Myocyte (in vitro differentiated cells): ENCODE measurements at places on chromosomes 4 and X.

DNA sequence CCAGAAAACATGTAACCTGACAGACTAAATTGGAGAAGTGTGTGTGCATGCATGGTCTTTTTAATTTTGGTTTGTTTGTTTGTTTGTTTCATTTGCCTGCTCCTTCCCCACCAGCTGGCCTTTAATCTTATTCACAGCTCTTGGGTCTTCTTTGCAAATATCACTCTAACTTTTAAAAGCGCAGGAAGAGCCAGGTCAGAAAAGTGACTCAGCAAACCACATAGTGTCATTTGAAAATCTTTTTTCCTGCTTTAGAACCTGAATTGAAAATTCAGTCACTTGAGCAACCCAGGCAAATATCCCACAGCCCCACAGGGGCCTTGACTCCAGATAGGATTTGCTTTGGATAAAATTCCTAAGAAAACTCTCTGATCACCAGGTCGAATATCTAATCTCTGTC is 4.6 kb downstream of the TMEM255A start:
- DNase-seq, result no peak

DNA sequence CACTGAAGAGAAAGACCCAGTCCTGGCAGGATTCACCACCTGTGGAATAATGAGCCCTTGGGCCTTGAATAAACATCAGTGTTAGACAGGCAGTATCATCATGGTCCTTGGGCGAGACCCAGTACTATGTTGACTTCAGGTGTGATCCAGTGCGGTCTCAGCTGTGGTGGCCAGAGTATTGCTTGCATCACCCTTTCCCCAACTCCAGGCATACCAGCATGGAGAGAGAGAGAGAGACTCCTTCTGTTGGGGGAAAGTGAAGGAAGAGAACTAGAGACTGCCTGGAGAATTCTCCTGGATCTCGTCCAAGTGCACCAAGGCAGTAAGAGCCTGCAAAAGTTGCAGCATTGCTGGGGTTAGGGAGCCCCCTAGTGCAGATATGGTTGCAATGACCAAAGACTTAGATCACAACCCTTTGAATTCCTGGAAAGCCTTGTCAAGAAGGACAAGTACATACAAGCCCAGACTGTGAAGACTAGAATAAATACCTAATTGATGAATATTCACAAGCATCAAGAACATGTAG is 61.1 kb upstream of the VAMP7 start:
- peak; percentile 64 for DNase-seq

- no peak for DNase-seq
Measured at GRCh38 chrX:113399506-113400192, 559.0 kb upstream of the AMOT start.

GRCh38 chr4:48103483-48104139 is 30.4 kb downstream of the TXK start:
- no peak for DNase-seq

DNA sequence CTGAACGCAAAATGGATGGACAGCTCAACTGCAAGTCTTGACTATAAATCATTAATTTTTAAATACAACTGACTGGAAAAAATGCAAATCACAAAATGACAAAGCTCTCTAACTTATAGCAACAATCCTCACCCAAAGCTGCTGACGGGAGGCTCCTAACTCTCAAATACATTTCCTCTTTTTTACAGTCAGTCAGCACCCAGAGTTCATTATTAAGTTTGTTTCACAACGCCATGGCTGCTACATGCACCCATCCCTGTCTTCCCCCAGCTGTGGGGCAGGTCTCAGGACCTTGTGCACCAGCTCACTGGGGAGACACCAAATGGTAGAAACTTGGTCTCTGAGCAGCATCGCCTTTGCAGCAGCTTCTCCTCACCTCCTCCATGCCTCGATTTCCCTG is 97.6 kb downstream of the SLC34A2 start:
- no peak for DNase-seq

DNA sequence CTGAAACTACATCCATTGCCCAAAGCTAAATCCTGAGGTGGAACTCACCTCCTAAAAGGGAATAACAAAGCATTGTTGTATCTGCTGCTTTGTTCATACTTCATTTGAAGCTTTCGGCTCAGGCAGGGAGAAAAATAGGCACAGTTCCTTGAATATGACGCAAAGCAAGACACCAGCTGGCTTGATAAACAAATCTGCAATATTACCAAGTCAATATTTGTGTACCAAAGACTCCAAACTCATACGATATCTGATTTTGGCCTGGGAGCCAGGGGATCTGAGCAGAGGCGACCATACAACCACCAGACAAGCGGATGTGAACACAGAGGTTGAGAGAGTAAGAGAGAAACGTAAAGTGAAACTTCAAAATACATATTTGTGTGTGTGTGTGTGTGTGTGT is 34.8 kb upstream of the RAP1GDS1 start:
- no peak for DNase-seq

DNA sequence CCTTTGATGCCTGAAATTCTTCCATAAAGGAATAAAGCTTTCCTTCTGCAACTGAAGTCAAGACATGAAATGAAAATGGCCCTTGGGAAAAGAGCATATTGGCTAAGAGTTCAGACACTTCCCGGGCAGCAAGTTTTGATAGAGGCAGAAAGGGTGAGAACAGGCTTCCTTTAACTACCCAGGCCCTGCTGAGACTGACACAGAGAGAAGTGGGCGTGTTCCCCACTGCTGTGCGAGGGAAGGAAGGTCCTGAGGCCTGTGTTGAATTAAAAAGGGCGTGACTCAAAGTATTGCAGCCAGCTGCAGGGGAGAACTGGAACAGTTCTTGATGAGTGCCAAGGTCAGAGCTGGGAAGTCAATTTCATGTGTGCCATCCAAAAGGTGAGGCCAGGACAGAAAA is 33.9 kb upstream of the ADGRG2 start:
- DNase-seq, result no peak

DNA sequence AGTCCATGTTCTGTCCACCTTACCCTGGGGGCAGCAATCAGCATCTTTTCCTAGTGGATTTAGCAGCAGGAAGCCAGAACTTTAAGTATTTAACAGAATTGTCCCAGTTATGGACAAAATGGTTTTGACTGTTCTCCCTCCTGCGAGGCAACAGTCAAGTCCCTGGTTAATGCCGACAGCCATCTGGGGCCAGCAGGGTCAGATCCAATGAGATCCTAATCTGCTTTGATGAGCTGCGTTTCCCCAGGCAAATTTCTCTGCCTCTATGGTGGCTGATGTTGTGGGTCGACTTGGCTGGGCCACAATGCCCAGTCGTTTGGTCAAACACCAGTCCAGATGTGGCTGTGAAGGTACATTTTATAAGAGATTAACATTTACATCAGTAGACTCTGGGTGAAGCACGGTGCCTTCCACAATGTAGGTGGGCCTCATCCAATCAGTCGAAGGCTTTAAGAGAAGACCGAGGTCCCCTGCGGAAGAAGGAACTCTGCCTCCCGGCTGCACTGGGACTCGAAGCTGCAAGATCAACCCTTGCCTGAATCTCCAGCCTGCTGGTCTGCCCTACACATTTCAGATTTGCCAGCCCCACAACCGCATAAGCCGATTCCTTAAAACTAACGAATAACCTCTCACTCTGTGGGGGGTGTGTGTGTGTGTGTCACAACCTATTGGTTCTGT is 89.0 kb upstream of the C4orf50 start:
- DNase-seq, result no peak

GRCh38 chrX:40418146-40418812 is 162.5 kb upstream of the ATP6AP2 start:
- no peak for DNase-seq

- no peak for DNase-seq
Measured at GRCh38 chr4:21571100-21571499, 377.5 kb downstream of the KCNIP4 start.

DNA sequence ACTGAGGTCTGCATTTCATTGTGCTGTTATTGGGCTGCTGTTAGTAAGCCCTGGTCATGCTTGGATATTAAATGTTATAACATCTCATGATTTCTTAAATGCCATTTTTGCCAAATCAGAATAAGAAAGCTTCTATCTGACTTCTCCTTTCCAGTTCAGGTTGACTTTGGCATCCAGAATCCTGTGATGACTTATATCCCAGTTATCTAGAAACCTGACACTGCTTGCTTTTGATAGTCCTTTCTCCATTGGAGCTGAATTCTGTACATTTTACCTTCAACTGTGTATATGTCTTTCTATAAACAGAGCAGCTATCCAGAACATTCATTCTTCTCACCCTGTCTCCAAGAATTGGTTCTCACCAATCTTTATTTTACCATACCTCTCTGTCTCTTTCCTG is 257.7 kb upstream of the GNPDA2 start:
- no peak for DNase-seq

GRCh38 chr4:135966936-135967335 is 1565.4 kb downstream of the PCDH18 start:
- no peak for DNase-seq

- DNase-seq, result peak; percentile 12
Measured at GRCh38 chrX:72659723-72660122, 54.4 kb downstream of the PHKA1 start.

DNA sequence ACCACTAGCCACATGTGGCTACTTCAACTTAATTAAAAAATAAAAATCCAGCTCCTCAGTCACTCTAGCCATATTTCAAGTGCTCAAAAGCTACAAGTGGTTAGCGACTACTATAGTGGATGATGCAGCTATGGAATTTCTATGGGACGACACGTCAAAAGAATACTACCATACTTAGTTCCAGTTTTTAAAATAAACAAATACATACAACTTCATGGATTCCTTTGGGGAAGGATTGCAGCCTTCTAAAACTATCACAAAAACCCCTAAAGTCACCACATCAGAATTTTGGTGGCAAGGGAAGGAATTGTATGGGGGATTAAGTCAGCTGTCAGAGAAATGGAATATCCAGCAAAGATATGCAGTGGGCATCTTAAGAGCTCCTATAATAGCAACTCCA is 6.5 kb downstream of the ZNF280C start:
- peak; percentile 42 for DNase-seq

DNA sequence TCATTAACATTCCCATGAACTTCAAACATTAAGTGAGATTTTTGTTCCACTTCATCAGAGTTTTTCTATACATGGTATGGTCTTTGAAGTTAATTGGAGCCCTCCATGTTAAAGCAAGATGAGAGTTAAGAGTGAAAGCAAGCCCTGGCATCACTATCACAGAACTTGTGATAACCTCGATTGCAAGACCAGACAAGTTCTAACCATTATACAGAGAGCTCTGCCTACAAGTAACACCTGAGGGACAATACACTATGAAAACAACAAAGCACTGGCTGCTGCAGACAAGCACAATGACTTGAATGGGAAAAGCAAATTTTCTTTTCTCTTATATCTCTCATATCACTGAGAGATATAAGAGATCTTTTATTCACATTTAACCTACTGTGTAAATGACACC is 126.6 kb upstream of the GYPA start:
- DNase-seq, result no peak

- DNase-seq, result no peak
Measured at GRCh38 chrX:67538383-67538782, 5.4 kb upstream of the AR start.

GRCh38 chr4:152524427-152524826 is 11.5 kb downstream of the FBXW7 start:
- no peak for DNase-seq

GRCh38 chrX:25012433-25012735 is 3.4 kb downstream of the ARX start:
- no peak for DNase-seq

- DNase-seq, result no peak
Measured at GRCh38 chr4:88029556-88029955, 22.1 kb downstream of the PKD2 start.

- DNase-seq, result no peak
Measured at GRCh38 chr4:86019906-86020305, 339.9 kb downstream of the MAPK10 start.

DNA sequence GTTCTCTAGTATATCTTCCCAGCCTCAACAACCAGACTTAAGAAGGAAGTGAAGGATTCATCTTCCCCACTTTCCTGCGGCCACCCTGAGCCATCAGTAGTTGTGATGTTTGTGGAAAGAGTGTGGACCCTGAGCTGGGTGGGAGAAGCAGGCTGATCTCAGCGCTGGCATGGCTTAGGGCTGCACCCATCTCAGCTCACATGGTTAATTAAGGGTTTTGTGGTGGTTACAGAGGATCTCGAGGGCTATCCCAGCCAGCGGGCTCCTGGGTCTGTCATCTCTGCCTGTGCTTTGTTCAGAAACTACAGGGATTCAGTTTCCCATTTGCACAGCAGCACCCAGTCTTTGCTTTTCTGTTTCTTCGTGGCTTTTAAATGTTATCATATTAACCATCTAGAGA is 163.4 kb downstream of the PTTG2 start:
- no peak for DNase-seq

GRCh38 chrX:68584221-68584620 is 63.2 kb upstream of the STARD8 start:
- no peak for DNase-seq

DNA sequence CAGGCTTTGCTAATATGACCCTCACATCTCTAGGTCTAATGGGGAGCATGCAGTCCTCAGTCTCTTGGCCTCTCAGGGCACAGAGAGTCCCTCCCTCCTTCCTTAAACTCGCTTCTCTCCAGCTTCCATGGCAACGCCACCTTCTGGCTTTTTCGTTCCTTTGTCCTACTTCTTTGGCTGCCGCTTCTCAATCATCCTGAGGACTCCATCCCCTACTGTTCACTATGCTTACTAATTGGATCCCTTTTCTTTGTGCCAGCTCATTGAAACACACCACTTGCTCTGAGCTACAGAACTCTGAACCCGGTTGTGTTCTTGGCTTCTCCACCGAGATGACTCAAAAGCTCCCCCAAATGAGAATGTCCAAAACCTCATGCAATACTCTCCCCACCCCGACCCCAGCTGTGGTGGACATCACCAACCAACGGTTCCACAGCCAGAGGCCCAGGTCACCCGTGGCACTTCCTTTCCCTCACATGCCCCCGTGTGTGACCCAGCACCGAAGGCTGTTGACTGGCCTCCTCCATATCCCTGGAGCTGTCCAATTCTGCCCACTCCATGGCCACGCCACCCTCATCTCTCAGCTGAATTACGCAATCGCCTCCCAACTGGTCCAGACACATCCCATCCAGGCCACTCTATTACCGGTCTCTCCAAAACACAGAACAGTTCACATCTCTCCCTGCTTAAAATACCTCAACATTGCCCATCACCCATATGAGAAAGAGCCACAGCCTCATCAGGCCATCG is 34.7 kb downstream of the CRMP1 start:
- DNase-seq, result no peak
